ENCODE measurements at places on chromosomes 3 and 15. TPM values are rescaled to one million over a fixed set of nuclear protein-coding genes. Genes with fewer than 3 reads are reported as not detected.

DNA sequence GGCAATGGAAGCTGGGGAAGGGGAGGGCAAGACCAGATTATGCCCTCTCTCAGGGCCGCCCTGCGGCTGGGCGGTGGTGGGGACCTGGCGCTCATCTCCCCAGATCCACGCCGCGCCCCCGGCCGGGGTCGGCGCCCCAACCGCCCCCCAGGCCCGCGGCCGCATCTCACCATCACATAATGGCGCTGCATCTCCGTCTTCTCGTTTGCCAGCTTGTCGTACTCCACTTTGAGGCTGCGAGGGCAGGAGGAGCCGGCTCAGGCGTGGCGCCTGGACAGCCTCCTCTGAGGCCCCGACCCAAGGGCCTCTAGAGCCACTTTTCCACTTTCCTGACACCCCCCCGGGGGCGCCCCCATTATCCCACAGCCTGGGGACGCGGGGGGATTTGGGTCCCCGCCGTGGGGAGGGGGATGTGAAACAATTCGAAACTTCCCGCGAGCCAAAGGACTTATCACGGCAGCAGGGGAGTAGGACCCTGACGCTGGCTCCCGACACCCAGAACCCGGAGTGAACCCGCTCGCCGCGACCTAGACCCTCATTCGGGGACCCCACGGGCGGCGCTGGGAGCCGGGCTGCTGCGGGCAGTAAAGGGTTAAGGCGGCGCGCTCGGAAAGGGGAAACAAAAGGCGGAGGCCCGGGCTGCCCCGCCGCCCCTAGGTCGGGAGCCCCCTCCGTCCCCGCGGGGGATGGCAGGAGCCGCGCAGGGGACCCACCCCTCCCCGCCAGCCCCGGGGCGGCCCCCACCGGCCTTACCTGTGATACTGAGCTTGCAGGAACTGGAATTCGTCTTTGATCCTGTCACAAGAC is 2.1 kb downstream of the TLE3 start:
- no peaks in the 10 kb centered on the region for H3K36me3 ChIP-seq
- peak overlapping the region; percentile 88 for H3K4me3 ChIP-seq
- no peak for DNase-seq
- peaks cover 12% of the 10 kb centered on the region for H3K27me3 ChIP-seq

DNA sequence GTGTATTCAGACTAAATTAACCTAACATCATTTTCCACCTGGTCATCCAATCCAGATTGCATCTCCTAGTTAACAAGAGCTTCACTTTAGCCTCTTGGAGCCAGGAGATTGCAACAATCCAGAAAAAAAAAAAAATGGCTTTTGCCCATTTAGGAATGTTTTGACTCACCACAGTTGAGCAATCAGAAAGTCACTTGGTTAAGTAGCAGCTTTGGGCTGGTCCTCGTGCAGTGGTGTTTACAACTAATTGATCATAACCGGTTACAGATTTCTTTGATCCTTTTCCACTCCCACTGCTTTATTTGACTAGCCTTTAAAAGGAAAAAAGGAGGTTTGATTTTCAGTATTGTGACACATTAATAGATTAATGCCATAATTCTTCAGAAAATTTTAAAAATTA is 688.8 kb upstream of the CCDC54 start:
- no peak overlapping the region for H3K27ac ChIP-seq
- no peaks in the 10 kb centered on the region for H3K36me3 ChIP-seq
- no peaks in the 10 kb centered on the region for H3K4me1 ChIP-seq
- DNase-seq, result no peak
- H3K27me3 ChIP-seq, result no peaks in the 10 kb centered on the region

GRCh38 chr15:51386029-51386428 is 44.6 kb downstream of the GLDN start:
- H3K4me1 ChIP-seq, result peaks cover 5% of the 10 kb centered on the region
- DNase-seq, result no peak
- peaks cover 13% of the 10 kb centered on the region for H3K27me3 ChIP-seq
- H3K4me3 ChIP-seq, result no peak overlapping the region

- peak; percentile 84 for DNase-seq
- H3K4me1 ChIP-seq, result peaks cover 82% of the 10 kb centered on the region
- no peaks in the 10 kb centered on the region for H3K36me3 ChIP-seq
- peak within 1 kb of the TSS; percentile 88 for H3K4me3 ChIP-seq
Measured at GRCh38 chr3:146160964-146161662, at the start of gene PLOD2. Gene PLOD2 (minus strand): TSS chr3:146161184. CDS start chr3:146160989, 195 bp downstream.

DNA sequence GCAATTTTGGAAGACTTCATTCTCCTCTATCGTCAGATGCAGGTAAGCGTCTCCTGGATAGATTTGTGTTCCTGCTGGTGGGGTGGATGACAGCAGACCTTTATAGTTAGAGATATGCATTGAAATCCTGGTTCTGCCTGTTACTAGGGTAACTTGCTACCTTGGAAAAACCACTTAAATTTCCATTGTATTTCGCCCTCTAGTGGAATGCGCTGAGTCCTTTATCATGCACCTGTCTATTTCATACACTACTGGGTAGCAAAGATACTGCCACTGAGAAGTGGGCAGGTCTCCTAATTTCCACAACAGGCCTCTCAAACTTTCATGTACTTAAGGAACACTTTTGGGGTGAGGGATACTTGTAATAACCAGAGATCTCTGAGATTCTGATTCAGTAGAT is 209.5 kb upstream of the SUCLG2 start:
- no peak overlapping the region for H3K4me3 ChIP-seq
- H3K27me3 ChIP-seq, result no peaks in the 10 kb centered on the region
- peaks cover 7% of the 10 kb centered on the region for H3K4me1 ChIP-seq
- no peak for DNase-seq

DNA sequence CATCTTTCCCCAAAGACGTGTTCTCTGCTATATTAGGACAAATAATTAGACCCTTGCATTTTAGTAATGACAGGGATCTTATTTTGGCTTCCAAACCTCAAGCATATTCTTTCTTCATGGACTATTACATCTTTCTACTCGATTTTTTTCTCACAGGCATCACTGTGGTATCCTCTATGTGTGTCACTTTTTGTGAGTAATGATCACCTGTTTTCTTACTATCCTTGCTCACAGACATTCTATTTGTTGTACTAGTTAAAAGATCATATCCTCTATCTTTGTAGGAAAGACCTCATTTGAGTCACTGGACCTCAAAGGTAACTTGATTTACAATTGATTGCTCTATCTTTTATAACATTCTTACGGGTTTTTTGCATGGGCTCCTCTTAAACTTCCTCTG is 6.8 kb downstream of the C3orf80 start:
- no peak for DNase-seq
- H3K4me3 ChIP-seq, result no peak overlapping the region
- H3K27ac ChIP-seq, result no peak overlapping the region
- H3K4me1 ChIP-seq, result no peaks in the 10 kb centered on the region
- peaks cover 65% of the 10 kb centered on the region for H3K27me3 ChIP-seq

- no peak overlapping the region for H3K4me3 ChIP-seq
- H3K27me3 ChIP-seq, result peaks cover 4% of the 10 kb centered on the region
- H3K4me1 ChIP-seq, result peaks cover 21% of the 10 kb centered on the region
- no peak overlapping the region for H3K27ac ChIP-seq
- no peak for DNase-seq
- no peaks in the 10 kb centered on the region for H3K36me3 ChIP-seq
Measured at GRCh38 chr3:54139630-54140029, 17.3 kb downstream of the CACNA2D3 start.

DNA sequence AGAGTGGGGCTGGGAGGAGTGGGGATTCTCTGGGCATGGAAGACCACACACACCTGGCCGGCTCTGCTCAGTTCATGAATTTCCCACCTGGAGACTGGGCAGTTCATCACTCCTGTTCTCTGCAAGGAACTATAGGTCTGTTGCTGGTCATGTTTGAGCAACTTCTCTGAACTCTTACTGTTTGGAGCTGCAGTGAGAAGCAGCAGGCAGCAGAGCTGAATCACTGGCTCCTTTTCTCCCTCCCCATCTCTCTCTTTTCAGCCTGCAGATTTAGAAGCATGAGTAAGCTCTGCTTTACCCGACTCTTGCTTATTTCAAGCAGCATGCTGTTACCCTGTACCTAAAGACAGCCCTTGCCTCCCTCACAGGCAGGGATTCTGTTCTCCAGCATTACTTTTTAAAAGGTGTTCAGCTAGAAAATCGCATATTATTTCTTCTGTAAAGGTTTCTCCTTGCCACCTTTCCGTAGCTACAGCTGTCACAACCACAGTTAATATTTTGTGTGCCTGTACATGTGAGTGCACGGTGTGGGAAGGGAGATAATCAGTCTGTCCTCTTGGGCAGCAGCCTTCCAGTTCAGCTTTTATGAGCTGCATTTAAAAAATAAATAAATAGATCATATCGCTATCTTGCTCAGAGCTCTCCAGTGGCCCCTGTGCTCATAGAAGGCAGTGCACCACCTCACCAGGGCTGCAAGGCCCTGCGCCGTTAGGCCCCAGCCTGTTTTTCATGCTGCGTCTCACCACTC is 131.6 kb downstream of the CHCHD6 start:
- DNase-seq, result no peak
- H3K4me3 ChIP-seq, result no peak overlapping the region
- H3K27me3 ChIP-seq, result no peaks in the 10 kb centered on the region
- no peak overlapping the region for H3K27ac ChIP-seq
- H3K4me1 ChIP-seq, result no peaks in the 10 kb centered on the region

DNA sequence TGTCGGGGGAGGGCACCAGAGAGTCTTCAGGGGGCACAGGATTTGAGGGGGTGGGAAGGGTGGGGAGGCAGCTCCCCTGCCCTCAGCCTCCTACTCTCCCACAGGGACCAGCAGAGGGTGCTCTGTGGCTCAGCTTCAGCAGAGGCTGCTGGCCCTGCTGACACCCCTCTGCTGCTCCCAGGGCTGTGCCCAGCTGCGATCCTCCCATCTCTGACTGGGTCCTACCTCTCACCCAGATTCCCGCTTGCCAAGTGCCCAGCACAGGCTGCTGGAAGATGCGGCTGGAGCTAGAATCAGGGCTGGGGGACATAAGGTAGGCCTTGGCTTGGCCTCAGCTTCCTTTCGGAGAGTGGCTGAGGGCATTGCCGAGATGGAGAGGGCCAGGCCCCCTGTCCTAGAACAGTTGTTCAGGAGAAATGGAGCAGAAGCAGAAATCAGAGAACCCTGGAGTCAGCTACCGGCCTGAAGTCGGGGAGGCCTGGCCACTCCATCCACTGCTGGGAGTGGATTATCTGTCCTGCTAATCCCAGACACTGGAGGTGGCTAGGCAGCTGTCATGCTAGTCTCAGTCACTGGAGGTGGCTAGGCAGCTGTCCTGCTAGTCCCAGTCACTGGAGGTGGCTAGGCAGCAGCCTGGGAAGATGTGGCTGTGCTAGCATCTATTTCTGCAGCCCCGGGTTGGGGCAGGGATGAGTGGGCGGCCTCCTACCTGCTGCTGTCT is 3.9 kb downstream of the GRM2 start:
- H3K4me1 ChIP-seq, result peaks cover 15% of the 10 kb centered on the region
- no peaks in the 10 kb centered on the region for H3K36me3 ChIP-seq
- H3K27ac ChIP-seq, result no peak overlapping the region
- no peaks in the 10 kb centered on the region for H3K27me3 ChIP-seq

DNA sequence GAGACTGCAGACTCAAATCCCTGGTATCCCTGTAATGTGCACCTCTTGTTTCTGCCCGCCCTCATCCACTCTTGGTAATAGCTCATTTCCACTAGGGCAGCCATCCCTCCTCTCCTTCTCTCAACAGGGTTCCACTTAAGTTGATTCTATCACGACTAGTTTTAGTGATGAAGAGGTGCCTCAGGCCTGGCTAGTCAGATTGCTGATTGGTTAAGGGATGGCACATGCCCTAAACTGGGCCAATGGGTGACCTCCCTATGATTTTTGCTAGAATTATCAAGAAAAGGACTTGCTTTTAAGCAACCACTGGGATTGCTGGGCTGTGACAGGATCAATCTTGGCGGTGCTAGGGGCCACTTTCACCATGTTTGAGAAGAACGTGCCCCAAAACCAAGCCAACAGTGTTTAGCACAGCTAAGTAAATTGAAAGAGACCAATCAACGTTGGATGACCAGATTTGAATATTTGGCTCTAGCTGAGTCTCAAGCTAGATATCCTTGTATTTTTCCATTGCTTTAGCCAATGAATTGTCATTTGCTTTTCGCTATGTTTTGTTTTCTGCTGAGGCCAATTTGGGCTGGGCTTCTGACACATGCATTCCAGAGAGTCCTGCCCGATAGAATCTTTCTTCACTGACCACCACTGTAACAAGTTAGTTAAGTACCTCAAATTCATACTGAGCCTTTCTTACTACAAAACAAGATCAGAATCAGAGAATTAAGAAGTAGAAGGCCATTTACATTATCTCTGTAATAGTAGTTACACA is 131.0 kb downstream of the PDZRN3 start:
- peak overlapping the region; percentile 36 for H3K27ac ChIP-seq
- H3K27me3 ChIP-seq, result no peaks in the 10 kb centered on the region
- peaks cover 79% of the 10 kb centered on the region for H3K4me1 ChIP-seq
- DNase-seq, result no peak
- H3K36me3 ChIP-seq, result no peaks in the 10 kb centered on the region
- H3K4me3 ChIP-seq, result no peak overlapping the region

DNA sequence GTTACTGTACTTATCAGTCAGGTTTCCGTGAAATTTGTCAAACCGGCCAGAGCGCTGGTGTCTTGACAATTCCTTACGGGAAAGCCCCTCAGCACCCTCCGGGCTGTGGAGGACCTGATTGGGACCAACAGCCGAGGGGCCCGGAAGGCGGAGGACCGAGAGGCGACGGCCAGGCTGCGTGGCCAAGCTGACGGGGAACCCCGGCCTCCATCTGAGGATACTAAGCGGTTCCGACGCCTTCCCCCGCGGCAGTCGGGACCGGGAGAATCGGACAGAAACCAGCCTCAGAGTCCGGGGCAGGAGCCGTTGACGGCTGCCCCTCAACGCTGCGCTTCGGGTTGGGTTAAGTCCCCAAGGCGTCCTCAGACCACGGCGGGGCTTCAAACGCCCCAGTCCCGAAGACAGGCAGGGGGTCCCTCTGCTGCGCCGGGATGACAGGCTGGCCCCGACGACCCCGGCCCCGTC is 499 bp downstream of the ALDH1A2 start:
- H3K27ac ChIP-seq, result peak overlapping the region; percentile 79
- H3K4me1 ChIP-seq, result peaks cover 19% of the 10 kb centered on the region
- peak overlapping the region; percentile 74 for H3K4me3 ChIP-seq

DNA sequence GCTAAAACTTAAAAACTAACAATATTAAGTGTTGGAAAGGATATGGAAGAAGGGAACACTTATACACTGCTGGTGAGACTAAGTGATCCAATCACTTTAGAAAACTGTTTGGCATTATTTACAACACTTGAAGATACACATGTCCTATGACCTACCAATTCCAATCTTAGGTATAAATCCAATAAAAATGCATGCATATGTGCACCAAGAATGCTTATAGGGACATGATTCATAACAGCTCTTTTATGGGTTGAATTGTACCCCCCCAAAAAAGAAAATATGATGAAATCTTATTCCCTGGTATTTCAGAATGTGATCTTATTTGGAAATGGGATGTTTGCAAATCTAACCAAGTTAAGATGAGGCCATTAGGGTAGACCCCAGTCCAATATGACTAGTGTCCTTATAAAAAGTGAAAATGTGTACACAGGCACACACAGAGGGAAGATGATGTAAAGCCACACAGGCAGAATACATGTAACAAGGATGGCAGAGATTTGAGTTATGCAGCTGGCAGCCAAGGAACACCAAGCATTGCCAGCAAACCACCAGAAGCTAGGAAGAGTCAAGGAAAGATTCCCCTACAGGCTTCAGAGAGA is 15.3 kb downstream of the CCR8 start:
- no peaks in the 10 kb centered on the region for H3K36me3 ChIP-seq
- H3K27me3 ChIP-seq, result peaks cover 23% of the 10 kb centered on the region
- DNase-seq, result no peak

PRRT3 gene
- total RNA-seq, result 0.47 TPM

PLA2G4E gene
- total RNA-seq, result not detected

CALML4 gene
- 0.91 TPM for total RNA-seq

CCDC54 gene
- total RNA-seq, result not detected

Data from left ventricle myocardium inferior (tissue), 1 donor.